ENCODE measurements at places on chromosomes 4 and X. TPM values are rescaled to one million over a fixed set of nuclear protein-coding genes. Genes with fewer than 3 reads are reported as not detected.

Gene MAGEA2
- not detected for total RNA-seq

Gene CYP2U1
- total RNA-seq, result 1.1 TPM

Gene HNRNPH2
- total RNA-seq, result 35.5 TPM

Gene FGD1
- 12.2 TPM for total RNA-seq

Gene CD40LG
- not detected for total RNA-seq

Gene CETN2
- total RNA-seq, result 46.8 TPM

Gene ANKRD50
- 7.1 TPM for total RNA-seq

Gene CNGA1
- total RNA-seq, result 0.19 TPM

Gene ETDA
- not detected for total RNA-seq

Gene BTK
- not detected for total RNA-seq

Gene KIF4A
- 5.2 TPM for total RNA-seq

Gene CXCL6
- 0.65 TPM for total RNA-seq

Gene GATA1
- total RNA-seq, result not detected

Gene REPS2
- total RNA-seq, result 0.38 TPM

Gene PLS3
- 213 TPM for total RNA-seq

Gene PDE5A
- total RNA-seq, result 5.7 TPM

Gene XAGE2
- not detected for total RNA-seq

Gene PIN4
- 9.3 TPM for total RNA-seq

Gene SULT1B1
- total RNA-seq, result not detected

Gene SMPX
- not detected for total RNA-seq

Gene TMEM144
- 2.4 TPM for total RNA-seq

Gene SPATA18
- 7.0 TPM for total RNA-seq

Gene ANXA3
- 547 TPM for total RNA-seq

Gene GLRB
- 1.0 TPM for total RNA-seq

Gene EOLA1
- total RNA-seq, result 11.4 TPM

Gene SPANXN3
- total RNA-seq, result not detected

Gene SNCA
- total RNA-seq, result 59.9 TPM

Gene PIR
- 22.6 TPM for total RNA-seq

Gene TLR7
- not detected for total RNA-seq

Gene ZNF718
- 2.3 TPM for total RNA-seq
